ENCODE measurements at places on chromosomes 12 and 14.
A peak's percentile ranks its signal among the peaks of the same experiment; 100 is the strongest.

DNA sequence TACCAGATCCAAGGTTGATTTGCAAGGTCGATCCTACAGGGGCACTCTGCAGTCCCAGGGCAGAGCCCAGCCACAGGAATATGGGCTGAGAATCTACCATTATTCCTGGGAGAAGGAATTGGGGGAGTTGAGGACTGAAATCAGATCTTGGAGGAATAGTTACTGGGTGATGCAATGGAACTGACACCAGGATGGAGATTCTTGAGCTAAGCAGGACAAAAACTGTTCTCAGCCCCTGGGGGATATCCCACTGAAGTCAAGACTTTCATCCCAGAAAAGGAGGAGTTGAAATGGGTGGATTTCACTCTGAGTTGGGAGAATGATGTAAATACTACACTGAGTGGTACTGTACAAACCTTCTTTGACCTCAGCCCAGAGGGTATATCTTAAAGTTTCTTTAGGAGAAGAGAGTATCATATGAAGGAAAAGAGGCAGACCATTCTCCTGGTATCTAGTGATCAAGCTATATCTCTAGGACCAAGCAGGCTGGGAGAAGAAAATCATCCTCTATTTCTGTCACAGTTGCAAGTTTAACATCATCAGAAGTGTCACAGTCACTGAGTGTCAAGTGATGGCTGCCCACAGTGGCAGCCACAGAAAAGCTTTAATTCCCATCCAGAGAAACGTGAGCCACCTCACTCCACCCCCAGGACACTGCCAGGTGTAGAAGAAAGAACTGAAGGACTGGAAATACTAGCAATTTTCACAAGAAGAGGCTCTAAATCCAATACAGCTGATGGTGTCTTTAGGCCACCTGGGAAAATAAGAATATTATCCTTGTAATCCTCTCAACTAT lies 181.9 kb downstream of the NUAK1 start:
- no peak for DNase-seq

GRCh38 chr14:105281371-105282097 lies 19.3 kb downstream of the BRF1 start:
- no peak for DNase-seq

GRCh38 chr14:81476816-81477215 lies 56.8 kb downstream of the SEL1L start:
- no peak for DNase-seq

GRCh38 chr12:80598004-80598606 lies 109.3 kb upstream of the MYF6 start:
- DNase-seq = no peak

- DNase-seq = no peak
Measured at GRCh38 chr12:54147186-54147585, 41.6 kb downstream of the SMUG1 start.

- DNase-seq = no peak
Measured at GRCh38 chr14:89922031-89922907, 32.3 kb downstream of the EFCAB11 start.

GRCh38 chr14:55721353-55721752 lies 141.3 kb downstream of the KTN1 start:
- DNase-seq = no peak

DNA sequence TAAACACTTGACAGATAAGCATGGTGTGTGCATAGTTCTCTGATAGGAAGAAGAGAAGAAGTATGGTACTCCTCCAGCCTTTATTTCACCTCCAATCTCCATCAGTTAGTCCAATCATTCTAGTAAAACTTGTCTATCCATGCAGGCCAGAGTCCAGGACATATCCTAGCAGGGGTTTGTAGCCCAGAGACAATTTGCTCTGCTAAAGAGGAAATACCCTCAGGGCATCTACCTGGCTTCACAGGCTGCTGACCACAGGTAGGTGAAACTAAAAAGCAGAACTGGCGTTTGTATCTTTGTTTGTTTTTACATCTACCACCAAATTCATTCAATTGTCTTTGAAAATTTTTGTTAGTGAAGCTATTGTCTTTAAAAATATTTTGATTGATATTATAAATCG lies 717.6 kb downstream of the FSCB start:
- no peak for DNase-seq

DNA sequence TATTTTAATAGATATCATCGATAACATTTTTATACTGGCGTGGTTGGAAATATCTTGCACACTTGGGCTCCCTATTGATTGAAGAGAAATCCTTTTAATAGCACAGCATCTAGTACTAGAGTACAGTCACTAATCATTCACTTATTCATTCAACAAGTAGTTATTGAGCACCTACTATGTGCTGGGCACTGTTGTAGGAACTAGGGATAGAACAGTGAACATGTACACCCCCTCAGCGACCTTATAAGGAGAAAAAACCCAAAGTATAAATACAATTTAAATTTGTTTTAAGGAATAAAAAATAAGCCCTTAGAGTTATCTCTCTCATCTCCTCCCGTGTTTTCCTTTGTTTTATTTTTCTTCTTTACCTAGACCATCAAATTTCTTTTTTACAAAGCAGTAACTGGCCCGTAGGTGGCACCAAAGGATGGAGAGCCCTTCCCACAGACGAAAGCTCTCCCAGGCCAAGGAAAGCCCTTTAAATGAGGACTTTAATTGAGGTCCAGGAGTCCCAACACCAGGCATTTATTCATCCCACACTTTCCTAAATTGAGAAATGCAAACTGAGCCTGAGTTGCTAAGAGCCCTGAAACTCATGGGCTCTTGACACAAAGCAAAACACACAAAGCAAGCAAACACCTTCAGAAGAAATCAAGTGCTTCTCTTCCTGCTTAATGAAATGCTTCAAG lies 29.0 kb downstream of the PEBP1 start:
- no peak for DNase-seq

DNA sequence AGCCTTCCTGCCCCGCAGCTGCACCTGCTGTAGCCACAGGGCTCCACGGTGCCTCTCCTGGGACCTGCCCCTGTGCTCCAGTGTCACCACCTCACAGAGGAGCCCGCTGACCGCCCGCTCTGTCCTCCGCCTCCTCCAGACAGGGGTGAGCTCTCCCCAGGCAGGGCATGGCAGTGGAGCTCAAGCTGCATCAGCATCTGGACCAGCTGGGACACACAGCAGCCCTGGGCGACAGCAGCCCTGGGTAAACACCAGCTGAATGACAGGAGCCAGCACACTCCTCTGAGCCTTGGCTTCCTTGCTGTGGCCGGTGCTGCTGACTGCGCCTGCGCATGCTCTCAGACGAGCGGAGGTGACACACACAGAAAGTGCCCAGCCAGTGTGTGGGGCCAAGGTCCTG lies 22.0 kb downstream of the CHGA start:
- DNase-seq = no peak

DNA sequence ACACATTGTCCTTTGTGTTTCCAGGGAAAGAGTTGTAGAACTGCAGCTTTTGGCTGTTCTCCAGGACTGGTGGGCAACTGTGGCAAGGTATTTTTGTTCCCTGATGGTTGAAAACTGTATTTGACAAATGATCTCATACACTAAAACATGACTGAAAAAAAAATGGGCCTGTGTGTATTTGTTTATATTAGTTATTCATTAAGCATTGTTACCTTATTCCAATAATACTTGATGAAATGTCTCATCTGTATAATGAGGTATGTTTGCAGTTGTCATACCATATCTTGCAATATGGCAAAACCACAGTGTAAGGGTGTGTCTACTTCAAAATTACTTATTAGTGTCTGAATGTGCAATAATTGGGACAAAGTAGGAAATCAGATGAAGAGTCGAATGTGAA lies 479.4 kb upstream of the NOVA1 start:
- DNase-seq = no peak

DNA sequence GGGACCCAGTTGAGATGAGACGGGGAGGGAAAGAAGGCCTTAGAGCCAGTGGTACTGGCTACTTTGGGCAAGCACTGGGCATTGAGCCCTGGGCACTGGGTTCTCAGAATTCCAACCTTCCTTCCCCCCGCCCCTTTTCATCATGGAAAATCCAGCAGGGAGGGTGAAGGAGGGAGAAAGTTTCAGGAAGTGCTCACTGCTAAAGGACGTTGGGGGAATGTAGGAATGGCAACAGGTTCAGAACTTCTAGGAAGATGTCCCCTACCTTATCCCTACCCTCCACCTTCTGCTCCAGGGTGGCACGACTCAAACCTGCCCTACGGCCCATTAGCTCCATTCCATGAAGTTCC lies 4.2 kb upstream of the TNS2 start:
- no peak for DNase-seq

DNA sequence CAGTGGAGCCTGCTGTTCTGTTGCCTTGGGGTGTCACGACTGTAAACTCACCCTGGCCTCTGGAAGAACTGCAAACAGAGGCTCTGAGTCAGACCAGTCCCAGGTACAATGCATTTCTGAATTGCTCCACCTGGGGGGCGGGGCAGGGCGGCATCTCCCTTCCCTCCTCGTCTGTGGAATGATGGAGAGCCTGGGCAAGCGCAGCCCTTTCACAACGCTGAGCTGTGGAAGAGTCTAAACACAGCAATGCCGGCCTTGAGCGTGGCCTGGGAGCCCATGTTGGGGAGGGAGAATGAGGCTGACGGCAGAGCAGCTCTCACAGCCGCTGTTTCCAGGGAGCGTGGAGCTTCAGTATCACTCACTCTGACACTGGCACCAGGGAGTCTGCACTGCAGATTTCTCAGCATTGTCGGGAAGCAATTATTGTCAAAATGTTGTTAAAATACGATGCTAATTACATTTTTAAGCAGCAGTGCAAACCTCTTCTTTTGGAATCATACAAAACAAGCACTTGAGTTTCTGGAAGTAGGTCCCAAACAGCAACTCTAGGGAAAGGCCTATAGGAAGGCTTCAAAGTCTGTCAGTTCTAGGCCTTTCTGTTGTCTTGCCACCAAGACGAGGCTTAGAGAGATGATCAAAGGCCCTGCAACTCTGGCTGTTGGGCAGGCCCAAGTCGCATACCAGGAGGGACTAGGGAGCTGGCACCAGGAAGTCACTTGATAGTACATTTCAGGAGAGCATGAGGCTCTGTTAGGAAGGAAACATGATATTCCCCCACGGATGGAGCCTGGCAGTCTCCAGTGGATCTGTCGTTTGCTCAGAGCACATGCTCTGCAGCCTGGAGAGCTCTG lies 244.0 kb upstream of the FKBP4 start:
- DNase-seq = no peak

DNA sequence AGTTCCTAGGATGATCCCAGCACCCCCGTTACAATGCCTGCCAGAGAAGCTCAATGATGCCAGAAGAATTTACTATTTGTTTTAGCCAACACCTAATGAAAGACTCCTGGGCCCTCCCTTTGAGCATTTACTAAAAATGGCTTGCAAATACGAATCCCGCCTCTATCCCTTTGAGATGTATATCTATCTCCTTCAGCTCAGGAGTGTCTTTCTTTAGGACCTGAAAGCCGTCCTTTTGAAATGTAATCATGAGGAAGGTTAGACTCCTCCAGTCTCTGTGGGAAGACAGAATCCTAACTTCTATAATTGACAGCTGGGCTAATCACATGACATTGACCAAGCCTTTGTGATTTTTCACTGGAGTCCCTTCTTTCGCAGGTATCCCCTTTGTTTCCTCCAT lies 19.2 kb upstream of the DYNC1H1 start:
- no peak for DNase-seq

- DNase-seq = peak; percentile 48
Measured at GRCh38 chr14:105070760-105071137, 5.5 kb upstream of the GPR132 start.

- DNase-seq = no peak
Measured at GRCh38 chr12:51773145-51773869, 75.2 kb downstream of the FIGNL2 start.

DNA sequence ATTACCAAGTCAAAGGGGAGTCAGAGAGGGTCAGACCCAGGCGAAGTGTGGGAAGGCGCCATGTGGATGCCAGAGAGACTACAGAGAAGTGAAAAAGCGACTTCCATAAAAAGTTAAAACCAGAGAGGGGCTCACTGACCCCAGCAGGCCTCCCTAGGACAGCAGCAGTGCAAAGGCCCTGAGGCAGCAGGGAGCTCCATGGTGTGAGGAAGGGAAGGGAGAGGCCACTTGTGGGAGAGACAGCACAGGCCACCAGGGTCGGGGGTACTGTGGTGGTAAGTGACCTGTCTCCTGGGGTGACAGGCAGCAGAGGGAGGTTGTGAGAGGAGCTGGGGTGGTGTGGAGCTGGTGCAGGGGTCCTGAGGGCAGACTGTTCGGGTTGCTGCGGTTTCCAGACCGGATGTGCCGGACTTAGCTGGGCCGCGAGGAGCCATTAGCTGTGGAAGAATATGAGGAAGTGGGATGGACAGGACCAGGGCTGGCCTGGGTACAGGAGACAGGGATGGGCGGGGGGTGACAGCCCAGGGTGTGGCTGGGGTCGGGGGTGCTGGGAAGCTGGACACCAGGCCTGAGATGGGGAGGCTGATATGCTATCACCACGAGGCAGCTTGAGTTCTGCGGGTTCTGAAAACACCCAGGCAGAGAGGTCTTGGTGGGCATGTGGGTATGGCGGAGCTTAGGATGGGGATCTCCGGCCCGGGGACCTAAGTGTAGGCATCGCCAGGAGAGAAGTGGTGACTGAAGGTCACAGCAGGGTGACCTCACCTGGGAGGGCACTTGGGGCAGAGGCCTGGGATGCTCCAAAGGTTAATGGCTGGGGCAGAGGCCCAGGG lies 22.7 kb downstream of the SETD1B start:
- DNase-seq = no peak

GRCh38 chr12:60052483-60052882 lies 456.7 kb downstream of the SLC16A7 start:
- no peak for DNase-seq

Measured in CD4-positive, alpha-beta T cell treated with Interleukin-1 beta for 1 hour (primary cell).